ENCODE measurements at places on chromosomes 11 and 22. TPM values are rescaled to one million over a fixed set of nuclear protein-coding genes. Genes with fewer than 3 reads are reported as not detected.

- H3K4me3 ChIP-seq, result no peak overlapping the region
- no peaks in the 10 kb centered on the region for H3K27me3 ChIP-seq
- peaks cover 5% of the 10 kb centered on the region for H3K36me3 ChIP-seq
- DNase-seq, result no peak
Observed at GRCh38 chr11:78295347-78295746, 106.6 kb downstream of the USP35 start.

DNA sequence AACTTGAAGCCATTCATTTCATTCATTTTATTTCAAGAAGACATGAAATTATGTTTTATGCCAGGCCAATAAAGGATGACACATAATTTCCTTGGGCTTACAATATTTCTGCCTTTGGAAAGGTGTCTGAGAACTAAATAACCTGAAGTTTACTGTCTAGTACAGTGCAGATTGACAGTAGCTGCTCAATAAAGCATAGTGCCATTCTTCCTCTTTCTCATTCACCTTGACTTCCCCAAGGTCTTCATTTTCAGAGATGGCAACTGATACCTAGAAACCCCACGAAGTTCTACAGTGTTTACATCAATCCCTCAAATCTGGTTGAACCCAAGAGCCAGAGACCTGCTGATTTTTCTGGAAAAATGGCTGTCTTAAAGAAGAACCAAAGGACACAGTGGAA lies 144.3 kb upstream of the SYN3 start:
- no peak overlapping the region for H3K4me3 ChIP-seq
- H3K27me3 ChIP-seq, result peaks cover 6% of the 10 kb centered on the region
- H3K4me1 ChIP-seq, result no peaks in the 10 kb centered on the region
- no peak for DNase-seq
- H3K36me3 ChIP-seq, result no peaks in the 10 kb centered on the region

- DNase-seq, result no peak
- H3K4me1 ChIP-seq, result no peaks in the 10 kb centered on the region
- no peak overlapping the region for H3K4me3 ChIP-seq
- no peak overlapping the region for H3K27ac ChIP-seq
Observed at GRCh38 chr11:57301711-57302423, 22.9 kb downstream of the TNKS1BP1 start.

DNA sequence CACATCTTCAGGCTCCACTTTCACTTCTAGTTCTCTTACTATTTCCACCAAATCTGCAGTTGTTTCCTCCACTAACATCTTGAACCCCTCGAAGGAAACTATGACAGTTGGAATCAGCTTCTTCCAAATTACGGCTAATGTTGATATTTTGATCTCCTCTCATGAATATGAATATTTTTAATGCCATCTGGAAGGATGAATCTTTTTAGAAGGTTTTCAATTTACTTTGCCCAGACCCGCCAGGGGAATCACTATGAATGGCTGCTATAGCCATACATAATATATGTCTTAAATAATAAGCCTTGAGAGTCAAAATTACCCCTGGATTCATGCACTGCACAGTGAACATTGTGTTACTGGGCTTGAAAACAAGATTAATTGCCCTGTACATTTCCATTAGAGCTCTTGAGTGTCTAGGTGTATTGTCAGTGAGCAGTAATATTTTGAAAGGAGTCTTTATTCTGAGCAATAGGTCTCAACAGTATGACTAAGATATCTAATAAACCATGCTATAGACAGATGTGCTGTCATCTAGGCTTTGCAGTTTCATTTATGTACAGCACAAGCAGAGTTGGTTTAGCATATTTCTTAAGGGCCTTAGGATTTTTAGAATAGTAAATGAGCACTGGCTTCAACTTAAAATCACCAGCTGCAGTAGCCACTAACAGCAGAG lies 48.3 kb upstream of the LRRC55 start:
- no peak for DNase-seq
- H3K4me3 ChIP-seq, result no peak overlapping the region
- H3K36me3 ChIP-seq, result no peaks in the 10 kb centered on the region
- H3K27me3 ChIP-seq, result peaks cover 6% of the 10 kb centered on the region
- H3K4me1 ChIP-seq, result no peaks in the 10 kb centered on the region
- no peak overlapping the region for H3K27ac ChIP-seq

DNA sequence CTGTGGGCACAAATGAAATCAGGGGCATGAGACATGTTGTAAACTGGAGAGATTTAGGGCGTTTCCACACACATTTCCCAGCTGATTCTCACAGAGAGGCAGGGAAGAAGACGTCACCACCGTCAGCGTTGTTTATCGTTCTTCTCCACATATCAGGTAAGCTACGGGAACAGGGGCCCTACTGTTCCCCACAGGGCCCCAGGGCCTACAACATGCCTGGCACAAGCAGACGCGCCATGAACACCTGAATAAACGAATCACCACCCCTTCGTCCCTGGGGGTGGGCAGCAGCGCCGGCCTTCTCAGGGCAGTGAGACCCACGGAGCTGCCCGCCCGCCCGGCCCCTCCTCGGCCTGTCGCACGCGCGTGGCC lies 342 bp downstream of the EFCAB6 start:
- peaks cover 7% of the 10 kb centered on the region for H3K36me3 ChIP-seq
- no peaks in the 10 kb centered on the region for H3K27me3 ChIP-seq
- H3K27ac ChIP-seq, result peak overlapping the region; percentile 85
- H3K4me1 ChIP-seq, result peaks cover 28% of the 10 kb centered on the region
- peak overlapping the region; percentile 91 for H3K4me3 ChIP-seq

DNA sequence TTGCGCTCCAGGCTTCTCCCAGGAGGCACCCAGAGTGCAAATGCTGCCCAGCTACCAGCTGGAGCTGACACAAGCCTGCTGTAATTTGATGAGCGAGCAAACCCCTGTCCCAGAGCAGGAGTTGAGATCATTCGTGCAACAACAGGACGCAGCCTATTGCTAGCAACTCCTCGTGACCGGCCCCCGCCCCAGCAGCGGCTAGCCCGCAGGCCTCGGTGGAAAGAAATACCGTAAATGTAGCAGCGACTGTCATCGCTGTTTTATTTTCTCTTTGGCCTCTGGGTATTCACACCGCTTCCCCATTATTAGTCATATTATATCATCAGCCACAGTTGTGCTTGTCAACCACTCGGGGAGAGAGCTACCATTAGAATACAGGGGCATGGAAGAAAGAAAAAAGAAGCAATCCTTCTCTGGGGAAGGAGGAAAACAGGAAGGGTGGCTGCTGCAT lies 59.2 kb upstream of the ATXN10 start:
- H3K4me3 ChIP-seq, result no peak overlapping the region
- H3K27me3 ChIP-seq, result no peaks in the 10 kb centered on the region
- H3K27ac ChIP-seq, result peak overlapping the region; percentile 61
- H3K4me1 ChIP-seq, result peaks cover 8% of the 10 kb centered on the region

DNA sequence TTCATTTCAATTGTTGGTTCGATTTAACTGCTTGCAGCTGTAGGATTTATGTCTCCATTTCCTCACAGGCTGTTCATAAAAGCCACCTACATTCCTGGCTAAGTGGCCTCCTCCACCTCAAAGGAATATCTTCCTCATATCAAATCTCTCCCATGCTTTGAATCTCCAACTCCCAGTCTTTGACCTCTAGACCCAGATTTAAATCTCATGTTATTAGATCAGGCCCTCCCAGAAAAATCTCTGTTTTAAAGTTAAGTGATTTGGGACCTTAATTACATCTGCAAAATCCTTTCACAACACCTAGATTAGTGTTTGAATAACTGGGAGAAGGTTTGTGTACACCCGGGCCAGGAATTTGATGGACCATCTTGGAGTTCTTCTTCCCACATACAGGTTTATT lies 33.9 kb upstream of the POLA2 start:
- no peaks in the 10 kb centered on the region for H3K36me3 ChIP-seq
- H3K4me3 ChIP-seq, result no peak overlapping the region
- peaks cover 24% of the 10 kb centered on the region for H3K27me3 ChIP-seq
- no peak for DNase-seq
- no peak overlapping the region for H3K27ac ChIP-seq

DNA sequence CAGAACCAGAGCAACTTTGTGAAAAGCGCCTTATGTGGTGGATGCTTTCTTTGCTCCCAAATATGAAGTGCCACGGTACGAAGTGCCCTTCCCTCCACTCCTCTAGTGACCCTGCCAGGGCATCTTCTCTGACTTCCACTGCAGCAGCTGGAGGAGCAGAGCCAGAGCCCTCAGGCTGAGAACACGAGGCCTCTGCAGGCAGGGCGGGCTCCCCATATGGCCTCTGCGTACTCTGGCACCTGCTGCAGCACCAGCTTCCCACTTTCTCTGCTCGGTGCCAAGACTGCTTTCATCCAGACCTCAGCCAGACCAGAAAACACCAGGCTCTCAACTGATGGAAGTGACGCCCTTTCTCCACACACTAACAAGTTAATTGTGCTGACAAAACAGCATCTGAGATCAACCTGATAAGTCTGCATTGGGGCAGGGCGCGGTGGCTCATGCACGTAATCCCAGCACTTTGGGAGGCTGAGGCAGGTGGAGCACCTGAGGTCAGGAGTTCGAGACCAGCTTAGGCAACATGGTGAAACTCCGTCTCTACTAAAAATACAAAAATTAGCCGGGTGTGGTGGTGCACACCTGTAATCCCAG lies 12.8 kb downstream of the UFD1 start:
- H3K4me3 ChIP-seq, result no peak overlapping the region
- no peak for DNase-seq
- no peaks in the 10 kb centered on the region for H3K4me1 ChIP-seq
- no peak overlapping the region for H3K27ac ChIP-seq

DNA sequence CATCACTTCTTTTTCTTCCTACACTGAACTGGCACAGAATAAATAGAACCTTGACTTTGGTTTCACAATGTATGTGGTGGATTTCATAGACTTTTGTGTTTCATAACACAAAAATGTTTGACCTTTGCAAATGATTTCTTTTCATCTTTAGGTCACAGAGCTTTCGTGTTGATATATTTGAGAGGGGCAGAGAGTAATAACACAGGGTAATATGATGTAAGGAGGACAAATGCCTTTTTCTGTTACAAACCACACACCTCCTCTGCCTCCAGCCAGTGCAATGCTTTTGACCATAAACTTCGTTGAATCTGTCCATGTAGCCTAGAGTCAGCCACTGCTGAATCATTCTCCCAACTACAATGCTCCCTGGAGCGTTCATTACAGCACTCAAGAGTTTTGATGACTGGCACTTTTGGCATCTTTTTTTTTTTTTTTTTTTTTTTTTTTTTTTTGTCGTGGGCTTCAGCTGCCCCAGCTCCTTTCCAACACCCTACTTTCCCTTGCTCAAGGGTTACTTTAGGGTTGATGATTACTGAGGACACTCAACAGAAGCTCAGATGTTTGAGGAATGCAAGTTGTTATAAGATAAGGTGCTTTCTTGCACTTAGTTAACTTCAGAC lies 11.4 kb upstream of the CAT start:
- peaks cover 6% of the 10 kb centered on the region for H3K27me3 ChIP-seq
- no peak for DNase-seq
- no peak overlapping the region for H3K4me3 ChIP-seq
- H3K27ac ChIP-seq, result no peak overlapping the region

DNA sequence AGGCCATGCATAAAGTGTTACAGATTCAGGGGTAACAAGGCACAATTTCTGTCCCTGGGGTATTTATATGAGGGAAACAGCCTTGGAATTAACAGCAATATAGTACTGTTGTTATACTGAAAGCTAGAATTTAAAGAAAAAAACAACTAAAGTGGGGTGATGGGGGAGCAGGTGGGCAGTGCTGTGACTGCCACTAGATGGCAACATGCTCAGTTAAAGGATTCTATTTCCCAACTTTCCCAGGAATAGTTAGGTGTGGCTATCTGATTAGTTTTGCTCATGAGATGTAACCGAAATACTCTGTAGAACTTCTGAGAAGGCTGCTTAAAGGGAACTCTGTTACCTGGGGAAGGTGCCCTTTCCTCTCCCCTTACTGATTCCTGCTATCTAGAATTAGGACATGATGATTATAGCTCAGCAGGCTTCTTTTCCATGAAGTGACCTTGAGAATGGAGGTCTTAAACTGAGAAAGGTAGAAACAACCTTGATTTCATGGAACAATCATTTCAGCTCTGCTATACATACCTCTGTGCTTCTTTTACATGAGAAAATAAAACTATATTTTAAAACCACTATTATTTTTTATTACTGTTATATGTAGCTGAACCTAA lies 102.6 kb downstream of the RELT start:
- H3K4me3 ChIP-seq, result no peak overlapping the region
- no peaks in the 10 kb centered on the region for H3K4me1 ChIP-seq
- no peak overlapping the region for H3K27ac ChIP-seq

DNA sequence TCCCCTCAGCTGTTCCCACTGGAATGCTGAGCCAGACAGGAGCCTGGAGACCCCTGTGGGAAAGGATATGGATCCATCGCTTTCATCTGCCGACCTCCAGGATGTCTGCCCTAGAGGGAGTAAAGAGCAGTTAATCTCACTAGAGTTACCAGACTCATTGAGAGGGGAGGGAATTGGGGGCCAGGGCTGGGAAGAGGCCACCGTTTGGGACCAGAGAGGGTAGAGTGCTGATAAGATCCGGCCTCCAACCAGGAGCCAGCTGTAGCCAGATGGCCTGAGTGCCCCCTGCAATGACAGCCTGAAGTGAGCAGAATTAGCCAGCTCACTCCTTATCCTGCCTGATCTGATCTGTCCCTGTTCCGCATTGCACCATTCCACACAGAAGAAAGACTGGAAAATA lies 3.7 kb upstream of the APLNR start:
- peaks cover 16% of the 10 kb centered on the region for H3K27me3 ChIP-seq
- no peak for DNase-seq
- H3K4me3 ChIP-seq, result no peak overlapping the region
- H3K27ac ChIP-seq, result no peak overlapping the region

DNA sequence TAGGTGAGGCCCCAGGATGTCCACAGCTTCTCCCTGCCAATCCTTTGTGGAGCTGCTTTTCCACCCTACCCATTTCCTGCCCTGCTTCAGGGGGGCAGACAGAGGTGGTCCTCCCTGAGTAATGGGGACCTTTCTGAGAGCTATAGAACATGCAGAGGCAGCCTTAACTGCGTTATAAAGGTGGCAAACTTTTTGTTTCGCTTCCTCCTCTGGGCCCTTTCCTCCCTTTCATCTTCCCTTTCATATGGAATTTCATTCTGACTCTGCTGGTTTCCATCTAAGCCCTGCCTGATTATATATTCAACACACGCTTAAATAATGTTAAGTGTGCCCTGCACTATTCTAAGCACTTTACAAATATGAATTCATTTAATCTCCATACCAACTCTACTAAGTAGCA lies 169.3 kb upstream of the E2F8 start:
- no peaks in the 10 kb centered on the region for H3K4me1 ChIP-seq
- H3K4me3 ChIP-seq, result no peak overlapping the region
- H3K27me3 ChIP-seq, result peaks cover 30% of the 10 kb centered on the region
- no peak overlapping the region for H3K27ac ChIP-seq
- no peaks in the 10 kb centered on the region for H3K36me3 ChIP-seq
- no peak for DNase-seq

ANKRD49 gene
- 18.6 TPM for total RNA-seq

HBG2 gene
- total RNA-seq, result not detected

NR1H3 gene
- 13.0 TPM for total RNA-seq

GPHA2 gene
- not detected for total RNA-seq

SLC25A18 gene
- not detected for total RNA-seq
